Right cardiac atrium (tissue), 5 donors: ENCODE measurements at places on chromosomes 3 and 15. TPM values are rescaled to one million over a fixed set of nuclear protein-coding genes. Genes with fewer than 3 reads are reported as not detected.
A peak's percentile ranks its signal among the peaks of the same experiment; 100 is the strongest.

Gene MEIS2
- total RNA-seq, result 29.6 TPM

Gene CD200
- 2.8 TPM for total RNA-seq

DNA sequence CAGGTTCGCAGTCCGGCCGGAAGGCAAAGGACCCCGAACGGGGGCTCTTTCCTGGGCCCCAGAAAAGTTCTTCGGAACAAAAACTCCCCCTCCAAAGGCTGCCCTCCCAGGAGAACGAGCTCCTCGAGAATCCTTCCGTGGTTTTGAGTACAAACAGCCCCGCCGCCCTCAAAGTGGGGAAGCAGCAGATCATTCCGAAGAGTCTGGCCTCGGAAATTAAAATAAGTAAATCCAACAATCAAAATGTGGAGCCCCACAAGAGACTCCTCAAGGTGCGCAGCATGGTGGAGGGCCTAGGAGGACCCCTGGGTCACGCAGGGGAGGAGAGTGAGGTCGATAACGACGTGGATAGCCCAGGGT lies 1.3 kb downstream of the ARHGEF26 start:
- no peak for DNase-seq

- DNase-seq, result no peak
Measured at GRCh38 chr3:72694398-72694797, 153.8 kb downstream of the SHQ1 start.

Gene NR1I2
- total RNA-seq, result 0.18 TPM

Gene CYP19A1
- 1.0 TPM for total RNA-seq

- DNase-seq, result peak; percentile 35
Measured at GRCh38 chr3:52226229-52226817, 878 bp upstream of the TLR9 start.

- DNase-seq, result no peak
Measured at GRCh38 chr3:124412644-124413043, 317.6 kb upstream of the UMPS start.

DNA sequence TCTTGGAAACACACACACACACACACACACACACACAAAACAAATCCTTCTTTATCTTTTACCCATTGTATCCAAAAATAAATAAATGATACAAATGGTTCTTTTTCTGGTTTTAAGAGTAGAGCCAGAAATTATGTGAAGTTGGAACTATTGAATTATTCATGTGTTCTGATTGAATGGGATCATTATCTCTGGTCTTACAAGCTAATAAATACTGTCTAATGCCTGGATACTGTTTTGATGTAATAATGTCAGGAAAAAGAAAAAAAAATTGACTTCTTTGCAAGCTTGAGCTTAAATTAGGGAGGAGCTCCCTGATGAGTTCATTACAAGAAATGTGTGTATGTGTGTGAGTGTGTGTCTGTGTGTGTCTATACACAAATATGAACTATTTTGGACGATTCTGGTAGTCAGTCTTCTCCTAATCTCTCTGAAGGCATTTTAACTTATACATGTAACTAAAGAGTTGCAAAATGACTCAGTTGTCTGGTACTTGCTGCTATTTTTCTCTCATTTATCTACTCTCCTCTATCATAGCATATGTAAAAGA lies 507.2 kb upstream of the AGTR1 start:
- DNase-seq, result no peak

Gene RTP4
- total RNA-seq, result 1.9 TPM

DNA sequence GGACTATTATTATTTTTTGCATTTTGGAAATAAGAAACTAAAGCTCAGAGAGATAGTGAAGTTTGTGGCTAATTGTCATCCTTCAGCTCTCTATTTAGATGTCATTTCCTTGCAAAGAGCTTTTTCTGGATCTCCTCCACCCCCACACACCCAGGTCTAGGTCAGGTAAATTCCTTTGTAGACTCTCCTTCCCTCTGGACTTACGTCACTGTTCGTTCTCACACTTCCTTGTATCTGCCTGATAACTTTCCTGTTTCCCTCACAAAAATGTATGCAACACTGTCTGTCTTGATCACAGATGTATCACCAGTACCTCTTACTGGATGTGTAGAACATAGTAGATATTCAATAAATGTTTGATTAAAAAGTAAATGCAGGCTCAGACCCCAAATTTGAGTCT lies 6.1 kb upstream of the MB21D2 start:
- DNase-seq, result no peak

Gene ANO10
- 15.8 TPM for total RNA-seq

Gene NANOGP8
- not detected for total RNA-seq
